NCI-H2081 (cell line): ENCODE measurements at places on chromosomes 3 and 15.
A peak's percentile ranks its signal among the peaks of the same experiment; 100 is the strongest.

DNA sequence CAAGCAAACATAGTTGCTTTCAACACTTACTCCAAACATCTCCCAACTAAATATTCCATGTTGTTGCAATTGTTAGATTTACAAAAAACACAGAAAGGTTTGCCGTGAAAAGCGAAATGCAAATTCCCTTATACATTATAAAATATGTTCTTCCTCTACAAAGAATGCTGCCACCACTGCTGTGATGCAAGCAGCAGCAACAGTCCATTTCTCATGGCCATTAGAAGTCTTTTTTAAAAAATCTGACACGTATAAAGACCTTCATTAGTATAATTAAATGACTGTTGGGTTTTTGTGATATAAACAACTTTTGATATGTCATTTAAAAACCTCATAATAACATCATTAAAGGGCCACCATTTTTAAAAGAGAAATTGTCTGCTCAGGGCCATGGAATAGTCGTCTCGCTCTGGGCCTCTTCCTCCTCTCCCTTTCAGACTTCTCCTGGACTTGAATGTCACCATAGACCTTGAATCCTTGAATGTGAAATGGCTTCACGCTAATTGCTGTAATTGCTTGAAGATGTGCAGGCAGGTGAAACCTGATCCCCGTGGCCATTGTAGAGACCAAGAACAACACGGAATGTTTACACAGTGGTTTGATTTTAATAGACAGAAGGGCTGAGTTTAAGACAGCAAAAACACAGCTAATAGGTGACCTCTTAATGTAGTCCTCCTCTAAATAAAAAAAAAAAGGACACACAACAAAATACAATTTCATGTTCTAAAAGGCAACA lies 450.4 kb downstream of the FOXP1 start:
- DNase-seq: peak; percentile 57

DNA sequence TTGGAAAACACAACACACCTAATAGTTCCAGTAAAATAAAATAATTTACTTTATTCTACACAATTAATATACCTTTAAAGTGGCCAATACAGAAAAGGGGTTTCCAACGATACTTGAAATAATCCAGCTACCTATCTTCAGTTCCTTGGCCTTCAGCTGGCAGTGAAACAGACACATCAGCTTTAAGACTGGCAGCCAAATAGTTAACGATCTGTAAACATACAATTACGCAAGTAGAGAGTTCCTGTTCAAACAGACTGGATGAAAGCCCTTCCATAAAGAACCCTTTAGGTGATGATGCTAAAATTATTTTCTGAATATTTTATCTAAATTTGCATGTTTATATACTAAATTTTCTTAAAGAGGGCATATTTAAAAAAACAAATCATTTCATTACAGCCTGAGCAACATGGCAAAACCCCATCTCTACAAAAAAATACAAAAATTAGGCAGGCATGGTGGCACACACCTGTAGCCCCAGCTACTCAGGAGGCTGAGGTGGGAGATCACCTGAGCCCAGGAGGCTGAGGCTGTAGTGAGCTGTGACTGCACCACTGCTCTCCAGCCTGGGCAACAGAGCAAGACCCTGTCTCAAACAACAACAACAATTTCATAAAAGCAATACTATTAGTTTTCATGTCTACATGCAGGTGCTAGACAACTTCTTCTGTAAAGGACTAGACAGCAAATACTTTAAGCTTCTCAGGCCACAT lies 12.9 kb downstream of the DYNC1LI1 start:
- peak; percentile 36 for DNase-seq

GRCh38 chr3:54217828-54218227 lies 95.5 kb downstream of the CACNA2D3 start:
- no peak for DNase-seq

- DNase-seq: no peak
Measured at GRCh38 chr3:59895972-59896371, 846.1 kb upstream of the CFAP20DC start.

DNA sequence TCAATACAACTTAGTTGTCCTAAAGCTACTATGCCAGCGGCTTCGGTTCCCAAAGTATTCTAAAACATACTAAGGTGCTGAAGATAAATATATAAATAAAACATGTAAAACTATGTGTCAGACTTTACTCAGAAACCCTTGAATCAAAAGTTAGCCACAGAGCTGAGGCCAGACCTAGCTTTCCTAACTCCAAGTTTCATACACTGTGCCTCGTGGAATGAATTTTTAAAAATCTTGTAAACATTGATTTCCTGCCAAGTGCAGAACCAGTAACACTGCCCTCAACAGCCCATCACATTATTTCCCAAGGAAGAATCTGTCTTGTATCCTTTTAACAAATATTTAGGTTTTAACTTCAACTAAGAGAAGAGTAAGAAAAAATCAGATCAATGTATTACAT lies 36.4 kb downstream of the TAMM41 start:
- no peak for DNase-seq

DNA sequence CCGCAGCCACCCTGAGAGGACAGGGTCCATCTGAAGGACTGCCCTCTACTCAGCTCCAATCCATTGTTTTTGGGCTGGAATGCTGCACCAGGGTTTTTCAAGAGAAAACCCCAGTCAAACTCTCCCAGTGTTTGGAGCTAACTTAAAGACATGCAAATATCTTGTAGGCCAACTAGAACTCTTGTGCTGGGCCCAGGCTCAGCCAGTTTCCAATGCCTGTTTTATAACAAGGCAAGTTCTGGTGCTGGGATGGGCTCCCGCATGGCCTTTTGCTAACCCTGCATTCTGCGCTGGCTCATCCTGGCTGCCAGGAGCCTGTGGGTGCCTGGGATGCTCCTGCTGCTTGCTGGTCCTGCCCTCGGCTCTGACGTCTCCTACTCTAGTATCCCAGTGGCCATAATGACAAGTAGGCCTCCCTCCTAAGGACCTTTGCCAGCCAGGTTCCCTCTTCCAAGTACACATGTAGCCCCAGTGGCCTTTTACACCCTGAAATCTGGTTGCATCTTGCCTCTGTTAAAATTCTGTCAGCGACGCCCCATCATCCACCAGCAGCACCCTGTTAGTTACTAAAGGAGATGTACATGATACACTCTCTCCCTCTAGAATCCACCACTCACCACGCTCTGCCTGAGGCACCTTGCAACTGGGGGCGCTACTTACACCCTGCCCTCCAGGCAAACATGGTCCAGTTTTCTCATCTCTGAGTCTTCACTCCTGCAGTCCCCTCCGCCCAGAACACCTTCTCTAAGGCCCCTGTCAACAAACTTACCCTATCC lies 30.5 kb upstream of the RAB6B start:
- DNase-seq: no peak
